ENCODE measurements at places on chromosomes 5 and 9.

DNA sequence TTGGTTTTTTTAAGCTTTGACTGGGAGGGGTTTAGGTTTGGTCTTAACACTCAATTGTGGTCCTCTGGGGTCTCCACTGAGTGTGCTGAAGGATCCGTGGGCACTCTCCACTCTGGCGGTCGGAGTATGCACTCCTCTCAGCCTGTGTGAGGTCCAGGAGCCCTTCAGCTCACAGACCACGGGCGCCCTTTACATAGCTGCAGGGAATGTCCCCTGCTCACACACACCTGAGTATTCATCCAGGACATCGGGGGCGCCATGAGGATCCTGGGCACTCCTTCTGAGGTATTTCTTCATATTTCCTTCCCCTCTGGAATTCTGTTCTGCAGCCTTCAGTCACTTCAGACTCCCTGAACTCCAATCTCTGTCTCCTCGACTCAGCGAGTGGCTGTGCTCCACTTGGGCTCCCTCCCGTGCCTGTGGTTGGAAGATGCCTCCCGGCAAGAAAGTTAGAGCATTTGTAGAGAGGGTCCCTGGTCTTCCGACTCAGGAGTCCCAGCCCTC is 12.5 kb downstream of the TRIP13 start:
- no peak for DNase-seq

DNA sequence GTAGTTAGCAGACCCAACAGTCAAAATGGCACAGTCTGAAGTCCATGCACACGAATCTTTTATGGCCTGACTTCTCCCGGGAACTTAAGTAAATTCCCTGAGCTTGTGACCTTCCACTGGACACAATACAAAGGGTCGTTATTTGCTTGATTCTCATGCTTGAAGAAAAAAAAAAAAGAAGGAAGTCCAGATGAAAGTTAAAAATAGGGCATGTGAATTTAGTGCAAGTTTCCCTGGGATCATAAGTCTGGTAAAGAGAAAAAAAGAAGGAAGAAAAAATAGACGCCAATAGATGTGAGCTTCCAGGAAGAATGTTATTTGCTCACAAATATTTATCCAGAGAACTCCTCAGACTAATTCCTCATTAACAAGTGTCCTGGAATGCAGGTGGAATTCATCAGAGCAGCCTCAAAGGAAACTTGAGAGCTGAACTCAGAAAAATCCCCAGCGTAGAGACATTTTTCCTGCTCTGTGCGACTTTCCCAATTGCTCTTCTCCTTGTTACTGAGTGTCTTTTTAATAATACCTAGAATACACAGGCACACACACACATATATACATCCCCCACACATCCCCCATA is 616.3 kb downstream of the EBF1 start:
- DNase-seq = no peak

DNA sequence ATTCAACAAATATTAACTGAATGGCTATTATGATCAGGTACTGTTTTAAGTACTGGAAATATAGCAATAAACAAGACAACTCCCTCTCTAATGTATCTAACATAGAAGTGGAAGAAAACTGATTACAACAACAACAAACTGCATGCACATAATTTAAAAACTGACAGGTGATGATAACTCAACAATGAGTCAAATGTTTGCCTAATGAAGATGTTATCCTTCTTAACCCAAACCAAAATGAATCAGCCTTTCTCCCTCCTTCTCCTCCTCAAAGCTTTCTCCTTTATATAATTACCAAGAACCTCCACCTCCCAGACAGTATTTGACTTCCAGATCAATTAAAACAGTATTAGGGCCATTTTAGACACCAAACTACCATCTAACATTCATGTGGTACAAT is 49.3 kb downstream of the RICTOR start:
- DNase-seq = no peak

DNA sequence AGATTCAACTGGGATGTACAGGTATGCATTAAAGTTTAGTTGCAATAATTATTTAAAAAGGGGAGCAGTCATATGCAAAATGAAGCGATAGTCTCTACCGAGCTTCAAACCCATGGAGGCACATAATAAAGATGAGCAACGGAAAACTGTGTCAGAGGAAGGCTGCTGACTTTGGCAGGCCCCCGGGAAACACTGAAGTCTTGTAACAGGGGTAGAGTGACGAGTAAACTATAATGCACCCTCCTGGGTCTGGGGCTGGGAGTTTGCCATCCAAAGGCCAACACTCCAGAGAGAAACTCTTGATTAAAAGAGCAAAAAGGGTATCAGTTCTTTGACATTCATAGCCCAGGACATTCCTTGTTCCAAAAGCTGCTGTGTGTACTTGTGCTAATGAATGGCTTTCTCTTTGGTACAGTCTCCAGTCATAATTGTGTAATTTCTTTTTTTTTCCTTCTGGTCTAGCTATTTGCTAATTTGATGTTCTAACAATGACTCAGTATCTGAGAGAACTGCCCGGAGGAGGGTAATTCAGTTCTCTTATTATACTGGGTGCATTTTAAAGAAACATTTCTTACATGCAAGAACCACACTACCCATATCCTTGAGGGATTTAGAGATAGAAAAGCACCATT is 59.2 kb downstream of the TNC start:
- no peak for DNase-seq

GRCh38 chr5:58440901-58441460 is 18.9 kb downstream of the PLK2 start:
- no peak for DNase-seq

GRCh38 chr9:116020801-116021200 is 132.8 kb upstream of the PAPPA start:
- DNase-seq = no peak

- no peak for DNase-seq
Measured at GRCh38 chr9:87714819-87715218, 11.1 kb upstream of the CTSL start.

- no peak for DNase-seq
Measured at GRCh38 chr5:154653418-154653763, 101.8 kb upstream of the LARP1 start.

GRCh38 chr5:40480392-40480791 is 199.3 kb upstream of the PTGER4 start:
- no peak for DNase-seq

- DNase-seq = no peak
Measured at GRCh38 chr9:103894184-103894583, 199.9 kb upstream of the SMC2 start.

GRCh38 chr5:69491838-69492390 is 676 bp upstream of the OCLN start:
- DNase-seq = no peak

GRCh38 chr9:124296796-124297550 is 39.2 kb downstream of the NEK6 start:
- no peak for DNase-seq

DNA sequence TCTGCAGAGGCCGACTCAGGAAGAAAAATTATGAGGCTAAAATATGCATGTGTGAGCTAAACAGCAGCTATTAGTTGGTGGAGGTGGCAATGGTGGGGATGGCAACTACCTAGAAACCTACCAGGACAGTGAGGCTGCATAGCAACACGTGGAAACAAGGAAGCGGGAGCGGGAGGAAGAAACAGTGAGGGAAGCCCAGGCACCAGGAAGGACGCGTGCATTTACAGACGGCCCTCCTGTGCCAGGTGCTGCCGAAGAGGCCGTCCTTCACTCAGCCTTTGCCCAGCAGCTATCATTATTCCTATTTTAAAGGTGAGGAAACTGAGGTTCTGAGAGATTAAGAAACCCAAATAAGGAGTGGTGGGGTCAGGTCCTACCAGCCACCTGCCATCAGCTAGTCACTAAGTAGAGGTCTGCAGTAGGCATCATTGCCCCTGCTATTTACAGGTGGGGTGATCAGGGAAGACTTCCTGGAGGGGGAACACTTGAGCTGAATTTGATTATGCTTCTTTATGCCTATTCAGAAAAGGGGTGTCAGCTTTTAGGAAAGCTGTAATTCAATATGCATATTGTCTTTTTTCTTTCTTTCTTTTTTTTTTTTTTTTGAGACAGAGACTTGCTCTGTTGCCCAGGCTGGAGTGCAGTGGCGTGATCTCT is 125.3 kb downstream of the CRB2 start:
- DNase-seq = no peak

DNA sequence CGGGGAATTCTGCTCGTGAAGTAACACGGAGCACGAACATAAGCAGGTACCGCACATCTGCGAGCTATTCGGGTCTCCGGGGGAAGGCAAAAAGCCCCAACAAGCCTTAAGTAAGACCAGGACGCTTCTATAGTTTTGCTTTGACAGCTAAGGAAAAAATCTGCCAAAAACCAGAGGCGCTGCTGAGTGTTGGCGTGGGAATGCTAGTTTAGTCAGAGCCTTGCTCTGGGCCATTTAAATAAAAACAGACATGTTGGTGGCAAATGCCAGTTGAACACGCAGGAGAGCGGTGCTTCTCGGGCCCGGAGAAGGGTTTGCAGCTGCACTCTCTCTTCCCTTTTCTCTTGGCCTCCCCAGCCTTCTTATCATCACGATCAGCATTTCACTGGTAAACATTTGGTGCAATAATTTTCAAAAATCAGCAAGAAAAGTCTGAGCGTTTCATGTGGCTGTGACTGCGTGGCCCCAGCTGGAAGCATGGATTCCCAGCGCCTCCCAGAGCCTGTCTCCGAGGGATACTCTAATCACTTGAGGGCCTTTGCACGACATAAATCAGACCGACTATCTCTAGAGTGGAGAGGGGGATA is 6.4 kb upstream of the NOTCH1 start:
- DNase-seq = no peak

GRCh38 chr9:78213712-78214111 is 22.2 kb upstream of the CEP78 start:
- DNase-seq = no peak

DNA sequence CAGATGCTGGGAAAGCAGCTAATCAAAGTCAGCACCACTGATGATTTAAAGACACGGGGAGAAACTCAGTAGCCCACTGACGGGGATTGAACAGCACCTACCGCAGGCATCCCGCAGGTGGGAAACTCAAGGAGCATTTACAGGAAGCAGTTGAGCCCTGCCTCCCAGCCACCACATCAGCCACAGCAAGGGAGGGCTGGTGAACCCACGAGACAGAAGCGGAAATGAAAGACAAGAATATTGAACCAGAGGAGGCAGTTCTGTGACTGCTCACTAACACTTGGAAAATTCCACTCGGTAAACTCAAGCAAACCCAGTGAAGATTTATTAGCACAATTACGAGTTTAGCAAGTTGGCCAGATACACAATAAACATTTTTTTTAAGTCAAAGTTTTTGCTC is 10.6 kb upstream of the FAM163B start:
- DNase-seq = no peak

DNA sequence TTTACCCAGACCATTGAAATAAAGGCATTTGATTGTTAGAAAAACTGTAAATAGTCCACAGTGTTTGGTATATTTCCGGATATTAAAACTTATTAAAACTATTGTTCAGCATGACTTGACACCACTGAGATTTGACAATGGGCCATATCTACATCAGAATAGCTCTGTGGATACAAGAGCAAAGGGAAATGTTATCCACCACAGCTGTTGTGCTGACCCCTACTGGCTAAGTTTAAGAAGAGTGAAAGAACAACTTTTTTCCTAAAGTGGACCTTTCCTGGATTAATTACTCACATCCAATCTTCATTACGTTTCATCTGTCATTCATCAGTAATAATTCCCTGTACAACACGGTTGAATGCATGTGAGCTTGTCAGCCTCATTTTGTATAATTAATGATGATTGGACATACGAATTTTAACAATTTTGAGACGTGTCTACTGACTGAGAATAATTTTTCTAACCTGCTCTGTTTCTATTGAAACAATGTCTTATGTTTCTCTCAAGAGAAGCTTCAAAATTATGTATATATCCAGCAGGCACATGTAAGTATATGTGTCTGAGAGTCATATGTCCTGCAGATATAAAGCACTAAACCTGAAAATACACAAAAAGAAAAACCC is 1952.6 kb downstream of the MAT2B start:
- no peak for DNase-seq

- no peak for DNase-seq
Measured at GRCh38 chr9:124351672-124352468, 63.4 kb downstream of the PSMB7 start.

- no peak for DNase-seq
Measured at GRCh38 chr5:74430631-74431289, 209.8 kb downstream of the ENC1 start.

DNA sequence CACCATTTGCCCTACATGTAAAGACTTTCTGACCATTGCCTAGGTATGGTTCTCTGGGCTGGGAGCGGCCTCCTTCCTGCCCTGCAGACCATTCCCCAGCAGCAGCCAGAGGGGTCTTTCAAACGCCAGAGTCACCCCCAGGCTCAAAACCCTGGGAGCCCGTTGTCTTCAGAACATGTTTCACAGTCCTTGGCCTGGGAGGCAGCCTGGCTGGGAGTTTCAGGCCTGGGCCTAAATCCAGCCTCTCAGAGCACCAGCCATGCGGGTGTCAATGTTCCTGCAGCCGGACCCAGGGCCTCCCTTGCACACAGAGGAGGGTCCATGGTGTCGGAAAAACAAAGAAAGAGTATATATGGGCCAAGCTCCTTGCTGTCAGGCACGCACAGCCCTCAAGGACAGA is 145.2 kb upstream of the FOXD4L5 start:
- DNase-seq = no peak

DNA sequence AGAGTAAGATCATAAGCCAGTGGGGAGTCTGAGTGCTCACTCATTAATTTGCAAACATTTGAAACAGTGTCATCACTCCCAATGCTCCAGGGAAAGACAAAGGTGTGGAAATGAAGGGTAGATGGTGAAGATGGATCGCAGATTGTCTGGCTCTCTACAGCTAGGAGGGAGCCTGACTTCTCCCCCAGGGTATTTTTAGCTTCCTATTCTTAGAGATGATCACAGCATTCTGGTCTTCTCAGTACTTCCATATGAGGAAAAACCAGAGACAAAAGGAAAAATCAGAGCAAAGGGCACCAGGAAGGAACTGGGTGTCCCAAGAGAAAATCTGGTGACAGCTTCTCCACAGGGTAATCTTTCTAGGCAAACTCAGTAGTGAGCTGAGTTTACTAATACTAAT is 401.9 kb upstream of the GRIA1 start:
- no peak for DNase-seq

GRCh38 chr5:10635257-10635866 is 71.5 kb downstream of the ANKRD33B start:
- no peak for DNase-seq

- no peak for DNase-seq
Measured at GRCh38 chr5:120818128-120818527, 354.0 kb downstream of the PRR16 start.

- no peak for DNase-seq
Measured at GRCh38 chr5:151101746-151102145, 20.9 kb upstream of the TNIP1 start.

- DNase-seq = no peak
Measured at GRCh38 chr5:61342071-61342501, 10.0 kb downstream of the ZSWIM6 start.

- DNase-seq = no peak
Measured at GRCh38 chr5:174725991-174726601, 1.7 kb downstream of the MSX2 start.

GRCh38 chr9:31027678-31028077 is 1356.8 kb upstream of the ACO1 start:
- DNase-seq = no peak

- DNase-seq = peak; percentile 71
Measured at GRCh38 chr5:155471027-155471426, 457.5 kb downstream of the KIF4B start.
